ENCODE measurements at places on chromosomes 2 and 18. TPM values are rescaled to one million over a fixed set of nuclear protein-coding genes. Genes with fewer than 3 reads are reported as not detected.

GRCh38 chr18:54750350-54750749, 77.9 kb upstream of the RAB27B start:
- ATAC-seq: no peak

DNA sequence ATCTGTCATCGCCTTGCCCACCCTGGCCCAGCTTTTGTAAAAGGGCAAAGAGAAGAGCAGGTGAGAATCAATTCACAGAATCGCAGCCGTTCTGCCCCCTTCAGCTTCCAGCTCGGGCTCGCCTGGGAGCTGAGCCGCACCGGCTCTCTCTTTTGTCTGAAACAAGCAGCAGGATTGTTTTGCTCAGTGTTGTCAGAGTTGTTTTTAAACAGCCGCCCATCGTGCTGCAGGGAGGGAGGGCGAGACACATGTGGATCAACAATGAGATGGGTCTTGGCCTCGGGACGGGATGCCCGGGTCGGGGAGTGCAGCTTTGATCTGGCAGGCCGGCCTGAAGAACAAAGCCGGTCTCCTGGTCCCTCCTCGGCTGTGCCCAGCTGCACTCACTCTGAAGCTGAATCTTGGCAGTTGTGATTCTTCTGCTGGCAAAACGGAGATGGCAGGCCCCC, 39.7 kb upstream of the HDAC4 start:
- no peak for ATAC-seq

GRCh38 chr2:232697807-232698110, 628 bp downstream of the GIGYF2 start:
- peak; percentile 1 for ATAC-seq

DNA sequence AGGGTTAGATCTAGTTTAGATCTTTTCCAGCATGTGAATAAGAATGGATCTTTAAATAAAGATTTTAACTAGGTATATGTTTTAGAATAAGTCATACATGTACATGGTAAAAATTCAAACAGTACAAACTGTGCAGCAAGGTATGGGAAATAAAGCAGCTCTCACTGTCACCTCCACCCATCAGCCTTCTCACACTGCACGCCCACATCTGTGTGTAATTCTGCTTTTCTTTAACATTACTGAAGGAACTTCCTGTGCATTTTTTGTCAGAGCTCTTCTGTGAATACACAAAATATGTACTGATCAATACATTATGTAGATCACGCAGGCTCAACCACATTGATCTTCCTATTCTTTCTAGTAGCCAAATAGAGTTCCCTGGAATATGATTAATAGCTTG, 3.4 kb downstream of the CASP8 start:
- ATAC-seq: no peak

DNA sequence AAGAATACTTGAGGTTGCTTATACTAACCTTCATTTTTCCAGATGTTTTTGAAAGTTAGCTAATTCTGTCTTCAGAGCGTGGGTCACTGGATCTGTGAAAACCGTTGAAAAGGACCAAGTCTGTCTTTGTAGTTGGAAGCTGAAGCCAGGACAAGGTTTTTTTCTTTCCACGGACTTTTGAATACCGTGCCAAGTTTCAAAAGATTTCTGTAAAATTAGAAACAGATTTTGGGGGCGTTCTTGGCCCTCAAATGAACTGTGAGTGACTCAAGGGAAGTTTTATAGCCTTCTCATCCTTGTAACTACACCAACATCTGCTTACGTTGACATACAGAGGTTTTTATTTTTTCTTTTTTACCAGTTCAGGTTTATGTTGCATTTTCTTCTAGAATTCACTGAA, at the start of gene FAP:
TSS of gene FAP (minus strand) at position 152 of the 400 bp plus-strand sequence. CDS start at position 34, 118 bp downstream.
- ATAC-seq: no peak

GRCh38 chr18:30132959-30133358, 909.6 kb downstream of the DSC3 start:
- no peak for ATAC-seq

The SESTD1 gene
- total RNA-seq: 77.0 TPM

DNA sequence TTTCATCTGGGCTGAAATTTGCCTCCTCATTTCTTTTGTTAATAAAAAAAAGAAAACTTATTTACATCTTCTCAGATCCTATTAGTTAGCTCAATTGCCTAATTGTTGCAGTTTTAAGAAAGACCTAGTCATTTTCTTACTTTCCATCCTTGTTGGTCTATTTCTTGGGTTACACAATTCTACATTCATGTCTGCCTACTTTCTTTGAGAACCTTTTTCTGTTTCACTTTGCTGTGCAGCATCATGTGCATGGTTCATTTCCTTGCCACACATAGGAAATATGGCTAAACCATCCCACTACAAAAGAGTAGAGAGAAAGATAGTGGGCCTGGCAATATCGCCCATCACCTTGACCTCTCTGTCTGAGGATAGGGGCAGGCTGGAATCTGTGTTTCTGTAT, 780.7 kb upstream of the FANCL start:
- no peak for ATAC-seq

The ABCA12 gene
- not detected for total RNA-seq

DNA sequence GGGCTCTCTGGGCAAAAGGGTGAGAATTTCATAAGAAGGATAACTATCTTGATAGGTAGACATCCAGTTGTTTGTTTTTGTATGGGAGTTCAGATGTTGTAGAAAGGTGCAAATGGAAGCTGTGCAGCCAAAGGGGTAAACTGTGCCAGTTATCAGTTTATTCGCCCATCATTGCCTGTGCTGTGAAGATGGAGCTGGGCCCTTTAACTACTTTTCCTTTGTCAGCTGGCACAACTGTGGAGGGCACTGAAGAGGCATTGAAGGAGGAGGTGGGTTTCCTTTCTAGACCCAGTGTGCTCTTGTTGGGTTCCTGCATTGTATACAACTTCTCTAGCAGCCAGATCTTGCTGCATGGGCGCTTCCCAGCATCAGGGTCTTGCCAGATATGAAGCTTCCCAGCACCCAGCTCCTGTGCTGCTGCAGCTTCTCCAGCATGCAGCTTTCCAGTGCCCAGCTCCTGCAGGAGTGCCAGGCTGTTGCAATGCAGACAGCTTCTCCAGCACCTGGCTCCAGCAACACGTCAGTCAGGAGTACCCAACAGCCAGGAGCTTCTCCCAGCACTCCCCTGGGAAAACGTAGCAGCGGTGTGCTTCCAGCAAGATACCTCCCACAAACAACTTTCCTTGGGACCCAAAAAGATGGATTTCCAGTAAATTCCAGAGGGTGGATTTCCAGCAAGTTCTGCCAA, 15.3 kb downstream of the DNMT3A start:
- ATAC-seq: no peak

GRCh38 chr2:183666031-183666430, 541.8 kb downstream of the NUP35 start:
- no peak for ATAC-seq

GRCh38 chr2:57908736-57909161, 137.9 kb upstream of the VRK2 start:
- ATAC-seq: no peak

DNA sequence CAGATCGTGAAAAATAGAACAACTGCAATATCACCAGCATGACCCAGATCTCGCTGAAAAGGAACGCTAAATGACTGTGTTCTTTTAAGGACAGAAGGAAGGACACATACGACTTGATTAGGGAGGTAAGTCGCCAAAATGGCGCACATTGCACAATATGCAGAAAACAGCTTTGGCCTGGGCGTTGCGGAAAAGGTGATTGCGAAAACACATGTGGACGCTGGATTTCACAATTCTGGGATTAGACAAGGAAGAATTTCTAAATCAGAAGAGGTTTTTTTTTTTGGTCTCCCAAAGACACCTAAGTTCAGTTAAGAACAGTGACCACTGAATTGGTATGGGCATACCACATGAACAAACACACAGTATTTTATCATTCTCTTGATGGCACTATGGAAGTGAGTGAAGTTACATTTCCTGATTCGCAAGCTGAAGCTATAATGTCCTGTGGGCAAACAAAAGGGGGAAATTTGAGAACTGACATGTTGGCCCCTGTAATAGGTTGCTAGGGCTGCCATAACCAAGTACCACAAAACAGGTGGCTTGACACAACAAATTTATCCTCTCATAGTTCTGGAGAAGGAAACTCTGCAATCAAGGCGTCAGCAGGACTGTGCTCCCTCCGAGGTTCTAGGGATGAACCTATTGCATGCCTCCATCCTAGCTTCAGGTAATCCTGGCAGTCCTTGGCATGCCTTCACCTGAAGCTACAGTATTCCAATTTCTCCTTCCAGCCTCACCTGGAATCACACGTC, 25.8 kb upstream of the ERICH2 start:
- no peak for ATAC-seq

- no peak for ATAC-seq
Measured at GRCh38 chr2:163878718-163879117, 142.9 kb upstream of the FIGN start.

DNA sequence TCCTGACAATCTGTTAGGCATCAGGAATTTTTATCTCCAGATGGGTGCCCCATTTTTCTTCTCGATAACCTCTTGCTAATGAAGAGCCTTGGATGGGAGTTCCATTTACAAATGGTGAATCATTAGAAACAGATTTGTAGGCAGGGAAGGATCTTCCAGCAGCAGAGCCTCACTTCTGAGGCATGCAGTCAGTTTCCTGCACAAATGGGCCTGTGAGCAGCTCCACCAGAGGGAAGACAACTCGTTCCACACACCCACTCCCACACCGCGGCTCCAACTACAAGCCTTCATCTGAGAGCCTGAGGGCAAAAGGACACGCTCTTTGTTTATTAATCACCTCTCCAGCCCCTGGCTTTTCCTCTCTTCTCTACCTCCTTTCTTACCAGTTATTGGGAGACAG, 108.5 kb downstream of the CTAGE1 start:
- ATAC-seq: no peak

The PLEKHH2 gene
- total RNA-seq: 24.6 TPM

The RPRM gene
- 2.6 TPM for total RNA-seq

DNA sequence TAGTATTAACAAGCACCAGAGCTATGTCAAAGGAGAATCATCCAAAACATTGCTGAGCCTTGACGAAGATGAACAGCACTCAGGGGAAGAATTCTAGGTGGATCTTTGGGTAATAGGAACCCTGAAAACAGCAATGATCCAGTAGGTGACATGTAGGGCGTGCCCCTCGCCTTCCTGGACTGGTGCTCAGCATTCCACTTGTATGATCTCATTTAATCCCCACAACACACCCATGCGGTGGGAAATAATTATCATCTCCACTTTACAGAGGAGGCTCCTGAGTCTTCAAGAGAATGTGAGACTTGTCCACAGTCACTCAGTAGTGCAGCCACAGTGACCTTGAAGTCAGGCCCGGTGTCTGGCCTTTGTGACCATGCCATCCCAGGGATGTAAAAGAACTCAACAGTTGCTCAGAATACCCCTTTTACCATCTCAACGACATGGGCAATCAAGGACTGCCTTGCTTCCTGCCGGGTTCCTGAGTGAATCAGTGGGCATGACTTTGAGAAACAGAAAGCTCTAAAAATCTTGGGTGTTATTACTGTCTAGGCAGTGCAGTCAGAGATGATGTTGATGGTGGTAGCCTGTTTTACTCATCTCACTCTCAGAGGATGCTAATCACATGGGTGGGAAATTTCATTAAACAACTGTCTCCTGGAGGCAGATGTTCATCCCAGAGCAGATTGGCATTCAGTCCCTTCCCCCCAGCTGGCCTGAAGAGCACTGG, 161.6 kb downstream of the BCL11A start:
- no peak for ATAC-seq

The RPL31 gene
- 2,331 TPM for total RNA-seq

- ATAC-seq: no peak
Measured at GRCh38 chr18:69265656-69266055, 135.0 kb upstream of the DOK6 start.

DNA sequence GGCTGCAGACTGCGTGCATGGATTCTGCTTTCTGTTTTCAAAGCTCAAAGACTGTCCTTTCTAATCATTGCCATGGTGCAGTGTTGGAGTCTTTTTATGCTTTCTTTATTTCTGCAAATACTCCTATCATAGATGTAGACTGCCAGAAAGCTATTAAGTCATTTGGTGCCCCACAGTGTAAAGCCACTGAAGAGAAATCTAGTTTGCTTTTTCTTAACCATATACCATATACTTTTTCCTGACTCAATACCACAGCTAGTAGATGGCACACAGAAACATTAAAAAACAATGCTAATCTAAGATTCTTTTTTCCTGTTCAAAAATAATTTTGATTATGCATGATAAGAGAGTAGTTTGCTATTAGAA, 109.9 kb upstream of the RAB27B start:
- ATAC-seq: no peak

DNA sequence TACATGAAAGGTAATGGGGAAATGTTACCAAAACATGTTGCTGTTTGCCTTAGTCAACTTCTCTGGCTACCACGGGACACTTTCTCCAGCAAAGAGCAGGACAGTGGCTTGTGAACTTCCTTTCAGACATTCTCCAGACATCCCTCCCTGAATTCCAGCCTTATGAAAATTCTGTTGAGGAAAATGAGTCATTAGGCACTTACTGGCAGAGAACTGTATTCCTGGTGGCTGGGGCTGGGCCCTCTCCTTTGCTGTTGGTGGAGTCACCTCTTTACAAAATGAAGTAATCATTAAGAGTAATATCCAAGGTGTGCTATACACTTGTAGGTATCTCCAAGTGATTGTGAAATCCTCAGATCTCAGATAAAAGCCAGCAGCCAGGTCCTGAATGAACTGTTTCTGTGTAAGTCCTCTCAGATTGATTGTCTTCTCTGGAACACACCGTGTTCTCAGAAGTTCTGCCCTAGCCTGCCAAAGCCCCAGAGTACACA, 1.3 kb upstream of the FAP start:
- ATAC-seq: peak; percentile 88

The KIF1A gene
- 2.2 TPM for total RNA-seq

- no peak for ATAC-seq
Measured at GRCh38 chr2:216195565-216196029, 86.4 kb downstream of the XRCC5 start.

DNA sequence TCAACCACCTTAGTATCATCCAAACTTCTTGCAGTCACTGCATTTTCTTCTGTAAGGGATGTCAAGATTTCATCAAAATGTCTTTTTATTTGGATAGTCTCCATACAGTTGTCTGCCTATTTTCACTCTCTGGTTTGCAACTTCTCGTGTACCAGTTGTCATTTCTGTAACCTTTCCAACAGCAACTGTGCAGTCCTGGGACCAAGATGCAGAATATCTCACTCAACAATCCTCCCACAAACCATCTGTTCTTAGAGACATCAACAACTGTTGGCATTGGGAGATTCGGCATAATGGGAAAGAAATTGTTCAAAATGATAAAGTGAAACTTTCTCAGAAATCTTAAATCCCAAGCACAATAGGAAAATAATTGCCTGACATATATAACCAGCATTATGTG, 933.6 kb upstream of the SLC39A10 start:
- no peak for ATAC-seq

DNA sequence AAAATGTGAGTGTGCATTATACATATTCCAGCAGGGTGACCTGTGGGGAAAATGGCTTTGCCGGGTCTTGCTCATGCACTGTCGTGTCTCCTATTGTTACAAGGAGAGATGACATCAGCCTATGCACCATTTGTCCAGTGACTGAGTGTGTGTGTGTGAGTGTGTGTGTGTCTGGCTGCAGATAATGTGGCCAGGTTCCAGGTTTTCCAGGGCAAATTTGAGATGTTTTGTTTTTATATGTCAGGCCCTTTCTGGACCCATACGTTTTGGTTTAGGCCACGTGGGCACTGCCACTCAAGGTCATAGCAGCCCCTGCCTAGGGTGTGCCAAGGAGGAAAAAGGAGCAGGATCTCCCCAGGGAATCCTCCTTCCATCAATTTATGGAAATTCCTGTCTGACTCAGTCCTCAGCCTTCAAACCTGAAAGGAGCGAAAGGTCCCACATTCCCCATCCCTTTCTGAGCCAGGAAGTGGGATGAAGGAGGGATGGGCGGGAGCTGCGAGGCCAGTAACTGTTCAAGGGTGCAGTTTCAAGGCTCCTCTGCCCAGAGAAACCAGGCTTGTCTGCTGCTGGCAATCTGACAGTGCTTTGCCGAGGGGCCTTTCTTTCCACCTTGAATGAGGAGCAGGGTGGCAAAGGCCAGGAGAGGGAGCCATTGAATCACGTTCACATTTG, 93.0 kb upstream of the SMAD2 start:
- peak; percentile 31 for ATAC-seq

The RESP18 gene
- not detected for total RNA-seq

Data from gastroesophageal sphincter (tissue), 4 donors.